ENCODE measurements at places on chromosomes 2 and 18. TPM values are rescaled to one million over a fixed set of nuclear protein-coding genes. Genes with fewer than 3 reads are reported as not detected.

RTP5 gene
- total RNA-seq = not detected

GALNT3 gene
- total RNA-seq = 3.1 TPM

TNFAIP6 gene
- 0.75 TPM for total RNA-seq

DNA sequence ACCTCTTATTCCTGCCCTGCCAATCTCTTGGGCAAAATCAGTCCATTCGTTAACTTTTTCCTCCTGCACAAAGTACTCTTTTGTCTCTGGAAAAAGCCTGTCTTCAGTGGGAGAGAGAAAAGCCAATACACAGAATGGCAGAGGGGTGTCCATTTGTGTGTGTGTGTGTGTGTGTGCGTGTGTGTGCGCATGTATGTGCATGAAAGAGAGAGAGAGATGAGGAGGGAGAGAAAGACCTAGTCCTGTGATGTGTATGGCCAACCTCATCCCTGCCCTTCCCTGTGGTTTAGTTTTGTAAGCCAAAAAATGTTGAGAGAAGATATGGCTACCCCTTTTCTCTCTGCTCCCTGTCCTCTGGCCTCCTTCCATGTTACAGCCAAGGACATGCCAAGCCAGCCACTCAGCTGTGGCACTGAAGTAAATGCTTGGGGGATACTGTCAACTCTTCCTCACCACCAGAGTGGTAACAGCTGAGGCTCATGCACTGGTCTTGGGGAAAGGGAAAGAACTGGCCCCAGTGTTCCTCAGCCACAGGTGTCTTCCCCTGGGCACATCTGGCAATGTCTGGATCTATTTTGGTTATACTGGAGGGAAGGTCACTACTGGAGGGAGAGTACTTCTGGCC is 10.6 kb downstream of the SLC4A5 start:
- no peaks in the 10 kb centered on the region for H3K27me3 ChIP-seq
- no peak overlapping the region for H3K4me3 ChIP-seq

DNA sequence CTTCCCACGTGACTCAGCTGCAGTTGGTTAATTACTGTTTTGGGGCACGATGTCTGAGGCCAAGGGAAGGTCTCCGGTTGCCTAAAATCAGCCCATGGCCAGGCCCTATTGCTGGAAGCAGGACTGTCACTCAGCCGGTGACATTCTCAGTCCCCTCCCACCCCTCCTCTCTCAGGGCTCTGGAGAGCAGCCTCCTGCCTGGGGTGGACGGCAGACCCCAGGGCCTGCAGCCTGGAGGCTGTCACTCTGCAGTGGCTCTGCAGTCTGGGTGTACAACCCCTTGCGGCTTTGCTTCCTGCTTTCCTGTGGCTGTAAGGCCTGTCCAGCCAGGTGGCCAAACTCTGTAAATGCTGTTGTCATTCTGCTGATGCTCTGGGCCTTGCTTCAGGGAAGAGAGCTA is 32.8 kb downstream of the ZBTB7C start:
- H3K36me3 ChIP-seq = no peaks in the 10 kb centered on the region
- H3K4me1 ChIP-seq = peaks cover 14% of the 10 kb centered on the region
- DNase-seq = no peak
- no peak overlapping the region for H3K4me3 ChIP-seq

- no peak overlapping the region for H3K4me3 ChIP-seq
- H3K27me3 ChIP-seq = no peaks in the 10 kb centered on the region
- no peak overlapping the region for H3K27ac ChIP-seq
- no peaks in the 10 kb centered on the region for H3K36me3 ChIP-seq
- H3K4me1 ChIP-seq = peaks cover 3% of the 10 kb centered on the region
Observed at GRCh38 chr18:10235661-10235952, 218.8 kb upstream of the APCDD1 start.

- peaks cover 37% of the 10 kb centered on the region for H3K36me3 ChIP-seq
- H3K27me3 ChIP-seq = no peaks in the 10 kb centered on the region
- peak overlapping the region; percentile 54 for H3K4me3 ChIP-seq
- peak overlapping the region; percentile 81 for H3K27ac ChIP-seq
- H3K4me1 ChIP-seq = peaks cover 72% of the 10 kb centered on the region
Observed at GRCh38 chr2:12732651-12733050, 15.9 kb downstream of the TRIB2 start.

DNA sequence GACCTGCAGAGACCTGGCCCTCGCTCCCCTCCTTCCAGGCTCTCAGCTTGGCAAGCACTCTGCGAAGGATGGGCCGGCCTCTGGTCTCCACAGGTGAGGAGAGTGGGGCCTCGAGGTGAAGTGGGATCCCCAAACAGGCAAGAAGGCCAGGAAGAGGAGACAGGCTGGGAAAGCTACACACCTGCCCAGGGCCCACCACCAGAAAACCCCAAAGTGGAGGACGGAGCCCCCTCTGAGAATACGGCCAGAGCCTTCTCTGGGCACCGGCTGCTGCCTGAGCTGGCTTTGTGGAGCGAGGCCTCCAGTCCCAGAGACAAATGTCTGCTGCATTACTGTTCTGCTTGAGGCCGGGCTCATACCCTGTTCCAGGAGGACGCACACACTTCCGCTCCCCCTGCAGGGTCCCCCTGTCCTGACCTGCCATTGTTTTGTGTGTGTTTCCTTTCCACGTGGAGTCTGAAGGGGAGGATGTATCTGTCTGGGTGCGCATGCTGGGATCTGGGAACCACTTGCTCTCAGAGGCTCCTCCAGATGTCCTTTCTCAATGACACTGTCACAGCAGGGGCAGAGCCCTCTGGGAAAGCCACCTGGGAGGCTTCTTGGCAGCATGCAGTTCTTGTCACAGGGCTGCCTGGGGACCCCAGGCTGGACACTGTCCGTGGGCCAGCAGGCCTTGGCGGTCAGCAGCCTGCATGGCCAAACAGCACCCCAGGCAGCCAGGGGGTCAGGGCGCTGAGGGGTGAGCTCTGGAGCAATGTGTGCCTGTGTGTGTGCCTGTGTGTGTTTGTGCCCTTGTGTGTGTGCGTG is 20.8 kb downstream of the KCNF1 start:
- H3K4me1 ChIP-seq = peaks cover 59% of the 10 kb centered on the region
- H3K4me3 ChIP-seq = no peak overlapping the region
- no peak for DNase-seq
- H3K27ac ChIP-seq = no peak overlapping the region
- H3K36me3 ChIP-seq = no peaks in the 10 kb centered on the region

NT5C1B gene
- not detected for total RNA-seq

CAPN14 gene
- total RNA-seq = 0.47 TPM

DNA sequence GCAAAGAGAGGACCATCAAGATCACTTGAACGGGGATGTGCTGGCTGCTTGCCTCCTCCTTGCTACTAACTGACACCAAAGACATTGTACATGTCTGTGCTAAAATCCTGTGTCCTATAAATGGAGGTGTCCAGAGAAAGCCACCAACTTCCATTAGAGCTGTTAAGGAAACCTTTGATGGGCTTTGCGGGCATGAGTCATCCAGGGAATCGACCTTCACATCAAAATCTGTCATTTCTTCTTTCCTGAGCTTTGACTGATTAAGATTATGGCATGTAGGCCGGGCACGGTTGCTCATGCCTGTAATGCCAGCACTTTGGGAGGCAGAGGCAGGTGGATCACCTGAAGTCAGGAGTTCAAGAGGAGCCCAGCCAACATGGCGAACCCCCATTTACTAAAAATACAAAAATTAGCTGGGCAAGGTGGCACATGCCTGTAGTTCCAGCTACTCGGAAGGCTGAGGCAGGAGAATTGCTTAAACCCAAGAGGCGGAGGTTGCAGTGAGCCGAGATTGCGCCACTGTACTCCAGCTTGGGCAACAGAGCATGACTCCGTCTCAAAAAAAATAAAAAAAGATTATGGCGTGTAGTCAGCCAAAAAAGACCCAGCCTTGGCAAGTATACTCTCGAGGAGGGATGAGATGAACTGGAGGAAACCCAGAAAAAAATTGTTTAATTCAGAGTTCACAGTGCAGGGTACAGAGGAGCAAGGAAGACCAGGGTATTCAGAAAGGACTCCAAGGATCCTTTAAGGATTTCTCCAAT is 115.8 kb downstream of the CABLES1 start:
- no peak for DNase-seq
- peaks cover 14% of the 10 kb centered on the region for H3K36me3 ChIP-seq
- H3K4me3 ChIP-seq = no peak overlapping the region
- H3K4me1 ChIP-seq = no peaks in the 10 kb centered on the region
- H3K27ac ChIP-seq = peak overlapping the region; percentile 19

DNA sequence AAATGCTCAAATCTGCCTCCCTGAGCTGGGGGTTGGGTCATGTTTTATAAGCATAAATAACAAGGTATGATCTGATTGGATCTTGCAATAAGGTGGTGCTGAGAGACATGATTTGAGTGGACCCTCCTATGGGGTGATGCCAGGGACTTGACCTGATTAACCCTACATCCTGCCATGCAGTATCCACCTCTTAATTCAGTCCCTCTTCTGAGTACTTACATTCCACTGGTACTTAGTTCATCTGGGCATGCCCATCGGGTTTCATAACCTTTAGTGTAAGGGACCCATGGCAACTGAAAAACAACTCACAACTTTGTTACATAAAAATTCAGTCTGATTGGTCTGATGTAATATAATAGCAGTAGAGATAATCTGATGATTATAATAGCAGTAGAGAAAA is 397.9 kb upstream of the HNMT start:
- no peaks in the 10 kb centered on the region for H3K4me1 ChIP-seq
- no peak overlapping the region for H3K27ac ChIP-seq
- H3K4me3 ChIP-seq = no peak overlapping the region

DNA sequence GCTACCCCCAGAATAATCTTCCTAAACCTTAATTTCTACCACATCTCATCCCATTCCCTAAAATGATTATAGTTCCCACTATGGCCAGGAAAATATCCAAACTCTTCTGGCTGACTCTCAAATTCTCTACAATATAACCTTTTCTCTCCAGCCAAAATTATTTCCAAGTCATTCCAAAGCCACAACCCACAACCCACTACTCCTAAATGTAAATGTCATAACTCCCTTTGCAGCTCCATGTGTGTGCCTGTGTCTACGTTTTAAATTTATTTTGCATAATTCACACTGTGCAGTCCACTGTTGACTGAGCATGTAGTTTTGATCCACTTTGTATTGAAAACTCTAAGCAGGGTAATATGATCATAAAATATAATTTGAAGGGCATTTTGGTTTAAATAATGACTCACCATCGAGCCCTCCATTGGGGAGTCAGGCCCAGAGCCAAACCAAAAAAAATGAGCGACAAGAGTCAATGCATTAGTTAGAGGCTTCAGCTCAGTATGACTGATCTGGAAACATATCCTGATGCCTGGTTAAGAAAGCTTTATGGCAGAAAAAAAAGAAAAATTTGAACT is 171.0 kb downstream of the AFF3 start:
- no peak overlapping the region for H3K4me3 ChIP-seq
- H3K4me1 ChIP-seq = peaks cover 6% of the 10 kb centered on the region
- no peak overlapping the region for H3K27ac ChIP-seq
- peaks cover 9% of the 10 kb centered on the region for H3K36me3 ChIP-seq

DNA sequence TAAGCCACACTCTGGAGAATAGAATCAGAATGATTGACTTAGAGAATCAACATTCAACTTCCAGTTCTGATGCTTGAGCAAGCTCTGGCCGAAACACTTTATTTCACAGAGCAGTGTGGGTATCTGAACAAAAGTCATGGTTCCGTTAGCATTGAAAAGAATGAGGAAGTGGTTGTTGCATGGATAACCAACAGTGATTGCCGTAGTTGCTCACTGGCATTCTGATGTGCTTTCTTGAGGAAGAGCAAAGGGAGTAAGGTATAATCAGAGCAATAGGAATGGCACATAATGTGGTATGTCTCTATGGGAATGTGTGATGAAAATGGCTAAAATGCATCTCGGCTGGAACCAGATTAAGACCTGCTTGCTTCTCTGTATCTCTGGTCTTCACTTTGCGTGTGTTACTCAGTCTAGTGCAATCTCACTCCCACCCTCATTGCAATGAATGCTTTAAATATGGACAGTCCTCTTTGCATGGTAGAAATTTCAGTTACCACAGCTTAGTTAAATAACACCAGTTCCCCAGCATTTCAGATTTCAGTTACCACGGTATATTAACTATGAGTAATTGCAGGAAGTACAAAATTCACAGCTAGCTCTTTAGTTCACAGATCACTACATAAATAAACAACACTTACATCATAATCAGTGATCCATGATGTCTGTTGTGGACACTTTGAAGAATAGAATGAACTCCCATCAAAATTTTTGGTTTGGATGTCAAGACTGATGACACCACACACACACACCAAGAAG is 7.8 kb upstream of the RAB12 start:
- H3K36me3 ChIP-seq = no peaks in the 10 kb centered on the region
- H3K27me3 ChIP-seq = peaks cover 17% of the 10 kb centered on the region
- no peak for DNase-seq
- H3K4me1 ChIP-seq = peaks cover 8% of the 10 kb centered on the region
- no peak overlapping the region for H3K27ac ChIP-seq
- H3K4me3 ChIP-seq = no peak overlapping the region

DNA sequence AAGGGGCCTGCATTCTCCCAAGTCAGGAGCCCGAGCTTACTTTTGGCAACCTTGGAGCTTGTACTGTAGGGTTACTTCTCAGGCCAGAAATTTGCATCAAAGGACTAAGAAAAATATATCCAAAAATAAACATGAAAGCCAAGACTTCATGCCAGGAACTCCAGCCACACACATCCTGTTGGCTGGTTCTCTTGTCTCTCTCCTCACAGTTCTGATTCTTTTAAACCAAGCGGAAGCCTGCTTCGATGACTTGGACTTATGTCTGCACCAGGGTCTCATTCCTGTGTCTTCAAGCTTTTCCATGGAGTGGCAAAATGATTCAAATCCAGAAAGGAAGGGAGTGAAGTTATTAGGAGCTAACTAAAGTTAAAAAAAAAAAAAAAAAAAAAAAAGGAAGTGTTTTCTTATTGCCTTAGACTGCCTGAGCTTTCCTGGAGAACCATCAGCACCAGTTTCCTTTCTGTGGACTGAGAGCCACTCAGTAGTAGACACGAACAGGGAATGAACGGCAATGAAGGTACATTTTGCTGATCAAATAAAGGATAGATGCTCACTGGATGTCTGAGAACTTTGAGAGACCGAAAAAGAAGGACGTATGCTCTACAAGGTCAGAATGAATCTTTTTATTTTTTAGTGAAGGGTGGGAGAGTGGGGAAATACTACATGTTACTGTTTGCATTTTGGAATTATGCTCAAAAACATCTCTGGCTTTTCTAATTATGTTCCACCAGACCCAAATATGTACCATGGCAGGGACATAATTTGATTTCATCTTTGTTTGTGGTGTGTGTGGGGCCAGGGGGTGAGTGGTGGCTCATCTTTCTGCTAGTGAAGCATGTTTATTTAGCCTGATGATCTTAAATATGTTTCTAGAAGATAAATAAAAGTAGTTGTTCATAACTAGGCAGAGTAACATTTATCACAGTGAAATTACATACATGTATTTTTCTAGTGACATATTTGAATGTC is 86.0 kb downstream of the RAPGEF4 start:
- H3K4me1 ChIP-seq = no peaks in the 10 kb centered on the region
- H3K4me3 ChIP-seq = no peak overlapping the region
- H3K27me3 ChIP-seq = no peaks in the 10 kb centered on the region
- H3K36me3 ChIP-seq = no peaks in the 10 kb centered on the region
- no peak for DNase-seq
- no peak overlapping the region for H3K27ac ChIP-seq
